AG09309 (cell line): ENCODE measurements at places on chromosomes 6 and 20.

DNA sequence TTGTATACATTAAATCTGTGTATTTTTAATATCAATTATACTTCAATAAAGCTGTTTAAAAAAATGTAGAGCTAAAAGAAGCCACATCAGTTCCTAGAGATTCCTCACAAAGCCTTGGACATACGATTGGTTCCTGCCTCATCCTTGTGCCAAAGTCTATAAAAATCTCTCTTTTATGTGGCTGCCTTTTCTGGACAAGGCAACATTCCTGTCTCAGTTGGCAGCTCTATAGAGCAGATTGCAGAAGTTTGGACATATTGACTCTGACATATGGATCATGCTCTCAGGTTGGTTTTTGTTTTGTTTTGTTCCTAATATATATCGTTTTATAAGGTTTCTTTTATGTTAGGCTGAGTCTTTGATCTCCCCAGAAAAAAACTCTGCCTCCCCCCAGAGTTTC is 148.9 kb downstream of the MAFB start:
- DNase-seq = no peak

DNA sequence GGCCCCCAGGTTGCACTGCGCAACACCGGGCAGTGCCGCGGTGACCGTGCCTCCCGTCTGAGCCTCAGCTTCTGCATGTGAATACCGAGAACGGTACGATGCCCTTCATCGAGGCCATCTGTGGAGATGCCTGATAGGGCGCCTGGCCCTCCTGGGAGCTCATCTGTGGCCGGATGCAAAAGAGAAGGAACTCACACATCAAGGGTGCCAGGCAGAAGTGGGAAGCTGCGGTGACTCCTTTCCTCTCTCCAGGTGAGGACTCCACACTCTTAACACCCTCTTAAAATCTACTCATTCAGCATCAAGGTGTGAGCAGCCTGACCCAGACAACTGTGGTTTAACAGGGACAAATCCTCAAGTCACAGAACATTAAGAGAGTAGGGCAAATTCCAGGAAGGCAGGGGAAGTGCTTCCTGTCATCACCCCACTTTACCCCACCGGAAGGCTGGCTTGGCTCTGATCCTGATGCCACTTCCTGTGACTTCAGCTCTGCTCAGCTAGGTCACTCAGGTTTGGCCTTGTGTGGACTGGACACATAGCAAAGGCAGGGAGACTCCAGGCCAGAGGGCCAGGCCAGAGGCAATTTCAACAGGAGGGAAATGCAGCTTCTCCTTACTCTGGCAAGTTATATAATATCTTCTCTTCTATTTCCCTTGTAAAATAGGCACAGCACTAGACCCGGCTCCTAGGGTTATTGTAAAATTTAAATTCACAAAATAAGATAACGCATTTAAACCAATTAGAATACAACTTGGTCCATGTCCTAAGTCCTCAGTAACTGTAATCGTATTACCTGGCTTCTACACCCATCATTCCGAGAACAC is 69.4 kb downstream of the CPNE5 start:
- no peak for DNase-seq

- no peak for DNase-seq
These were observed 54.4 kb upstream of the MYB start for GRCh38 chr6:135126729-135127128.

DNA sequence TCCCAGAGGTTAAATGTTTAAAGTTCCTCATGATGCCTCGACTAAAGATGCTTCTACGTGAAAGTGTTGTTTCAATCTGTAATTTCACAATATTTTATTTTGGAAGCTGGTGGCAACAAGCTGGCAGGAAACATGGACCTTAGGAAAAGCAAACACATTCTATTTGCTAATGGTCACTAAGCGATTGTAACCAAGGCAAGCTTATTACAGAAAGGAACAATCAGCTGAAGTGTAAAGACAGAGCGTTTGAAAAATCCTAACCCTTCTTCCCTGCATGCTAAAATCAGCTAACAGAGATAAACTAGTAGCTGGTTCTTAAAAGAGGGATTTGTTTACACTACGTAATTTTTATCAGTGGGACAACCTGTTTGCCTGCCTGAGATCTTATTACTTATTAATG is 50.0 kb downstream of the IL20RA start:
- DNase-seq = no peak

- no peak for DNase-seq
These were observed 223.3 kb downstream of the UNC5CL start for GRCh38 chr6:40815731-40816130.

DNA sequence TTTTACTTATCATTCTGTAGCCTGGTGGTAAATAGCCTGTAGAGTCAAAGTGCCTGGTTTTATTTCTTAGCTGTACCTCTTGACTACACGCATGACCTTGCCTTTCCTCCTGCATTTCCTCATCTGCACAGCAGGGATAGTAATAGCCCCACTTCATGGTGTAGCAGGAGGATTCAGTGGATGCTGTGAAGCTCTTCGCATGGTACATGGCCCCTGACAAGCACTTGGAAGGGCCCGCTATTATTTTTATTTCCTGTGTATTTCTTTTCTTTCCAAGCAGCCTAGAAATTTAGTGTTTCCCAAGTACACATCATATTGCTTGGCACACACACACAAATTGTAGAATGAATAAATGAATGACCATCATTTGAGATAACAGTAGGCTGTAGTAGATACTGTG is 547.2 kb downstream of the CDH26 start:
- DNase-seq = no peak

GRCh38 chr20:63658749-63659187 is 656 bp downstream of the RTEL1 start:
- no peak for DNase-seq

DNA sequence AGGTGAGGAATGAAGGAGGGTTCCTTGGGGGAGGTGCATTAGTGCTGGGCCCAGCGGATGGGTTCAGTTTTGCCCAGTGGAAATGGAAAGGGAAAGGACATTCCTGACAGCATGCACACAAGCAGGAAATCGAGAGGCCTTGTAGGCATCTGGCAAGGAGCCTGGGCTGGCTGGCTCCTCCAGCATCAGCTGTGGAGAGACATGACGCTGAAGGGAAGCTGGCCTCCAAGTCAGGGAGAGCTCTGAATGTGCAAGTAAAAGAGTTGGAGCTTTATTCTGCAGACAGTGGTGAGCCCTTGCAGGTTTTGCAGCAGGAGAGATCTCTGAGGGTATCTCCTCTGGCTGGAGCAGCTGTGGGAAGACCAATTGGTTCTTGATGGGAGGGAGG is 154.3 kb downstream of the MRPL14 start:
- peak; percentile 78 for DNase-seq

- no peak for DNase-seq
These were observed 420.6 kb upstream of the MMS22L start for GRCh38 chr6:97703661-97704060.

GRCh38 chr6:47116086-47116485 is 74.0 kb upstream of the ADGRF1 start:
- no peak for DNase-seq

GRCh38 chr20:60237981-60238380 is 279.8 kb downstream of the CDH26 start:
- DNase-seq = no peak

- DNase-seq = no peak
These were observed 150.0 kb downstream of the QKI start for GRCh38 chr6:163564534-163564933.

DNA sequence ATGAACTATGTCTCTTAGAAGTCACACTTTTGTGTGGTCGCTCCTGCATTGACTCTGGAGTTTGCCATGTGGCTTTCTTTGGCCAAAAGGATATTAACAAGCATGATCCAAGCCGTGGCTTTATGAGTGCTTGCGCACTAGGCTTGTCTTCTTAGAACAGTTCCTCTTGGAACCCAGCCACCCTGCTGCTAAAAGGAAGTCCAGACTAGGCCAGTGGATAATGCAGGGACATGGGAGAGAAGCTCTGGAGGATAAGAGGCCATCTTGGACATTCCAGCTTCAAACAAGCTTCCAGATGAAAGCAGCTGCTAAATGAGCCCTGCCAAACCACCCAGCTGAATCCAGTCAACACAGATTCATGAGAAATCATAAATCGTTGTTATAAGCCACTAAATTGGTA is 346.4 kb downstream of the CDC5L start:
- DNase-seq = no peak

- DNase-seq = no peak
These were observed 656.0 kb downstream of the KIF16B start for GRCh38 chr20:15917283-15917682.

DNA sequence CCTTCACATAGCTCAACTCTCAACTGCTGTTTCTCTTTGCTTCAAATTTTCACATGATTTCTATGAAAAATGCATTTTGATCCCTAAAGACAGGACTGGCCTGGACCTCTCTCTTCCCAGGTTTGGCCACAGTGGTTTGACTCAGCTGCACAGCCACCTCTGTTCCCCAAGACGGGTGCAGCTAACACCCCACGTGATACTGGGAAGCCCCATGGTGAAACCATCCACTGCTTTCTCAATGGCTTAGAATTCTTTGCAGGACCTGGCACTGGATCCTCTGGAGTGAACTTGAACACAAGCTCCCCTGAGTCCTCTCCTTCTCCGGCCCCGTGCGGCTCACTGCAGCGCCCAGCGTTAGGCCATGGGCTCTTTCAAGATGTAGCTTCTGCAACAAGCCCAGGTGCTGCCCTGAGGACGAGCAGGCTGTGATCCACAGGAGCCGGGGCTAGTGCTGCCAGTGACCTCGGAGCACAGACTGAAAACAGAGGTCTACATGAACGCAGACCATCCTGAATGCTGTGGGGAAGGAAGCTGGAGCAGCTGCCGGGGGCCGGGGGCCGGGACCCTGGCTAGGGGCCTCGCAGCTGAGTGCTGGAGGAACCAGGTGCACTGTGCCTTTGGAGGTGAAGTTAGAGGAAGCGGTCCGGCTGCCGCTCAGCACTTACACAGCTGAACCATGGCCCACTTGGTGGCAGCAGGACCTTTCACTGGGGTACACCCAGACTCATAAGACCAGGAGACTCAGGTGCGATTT is 58.8 kb upstream of the MPC1 start:
- DNase-seq = no peak

DNA sequence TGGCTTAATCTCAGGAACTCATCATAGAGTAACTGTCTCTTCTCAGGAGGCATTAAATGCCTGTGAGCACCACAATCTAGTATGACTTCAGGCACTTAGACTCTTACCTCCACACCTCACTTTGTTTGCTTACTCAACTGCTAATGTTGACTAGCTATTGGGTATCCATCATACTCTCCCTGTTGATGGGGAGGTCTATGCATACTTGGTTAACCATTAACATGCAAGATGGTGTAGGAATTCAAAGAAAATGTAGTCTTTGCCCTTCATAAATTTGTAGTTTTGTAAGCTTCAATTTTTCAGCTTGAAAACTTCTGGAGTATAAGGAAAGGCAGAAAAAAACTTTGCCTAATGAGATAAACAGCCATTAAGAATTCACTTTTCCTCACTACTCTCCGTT is 501.0 kb upstream of the MARCKS start:
- DNase-seq = no peak

GRCh38 chr6:52632011-52632410 is 38.9 kb upstream of the TMEM14A start:
- no peak for DNase-seq

GRCh38 chr6:33962246-33963027 is 158.6 kb upstream of the MLN start:
- DNase-seq = peak; percentile 16

DNA sequence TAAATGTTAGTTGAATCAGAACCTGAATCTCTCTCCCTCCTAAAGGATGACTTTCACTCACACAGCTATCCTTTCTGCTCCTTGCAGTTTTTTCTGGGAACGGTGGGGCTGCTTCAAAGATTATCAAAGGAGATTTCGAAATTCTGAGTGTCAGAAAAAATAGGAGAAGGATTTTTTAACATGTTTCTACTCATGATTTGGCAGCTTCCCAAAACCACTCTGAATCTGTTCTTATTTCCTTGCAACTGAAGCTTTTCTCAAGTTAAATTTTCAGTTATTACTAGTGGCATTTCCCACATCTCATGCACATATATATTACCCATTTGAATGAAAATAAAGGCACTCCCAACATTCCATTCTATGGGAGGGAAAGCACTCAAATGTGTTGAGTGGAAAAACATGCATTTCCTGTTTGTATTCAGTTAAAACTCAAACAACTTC is 123.6 kb downstream of the LCA5 start:
- no peak for DNase-seq

DNA sequence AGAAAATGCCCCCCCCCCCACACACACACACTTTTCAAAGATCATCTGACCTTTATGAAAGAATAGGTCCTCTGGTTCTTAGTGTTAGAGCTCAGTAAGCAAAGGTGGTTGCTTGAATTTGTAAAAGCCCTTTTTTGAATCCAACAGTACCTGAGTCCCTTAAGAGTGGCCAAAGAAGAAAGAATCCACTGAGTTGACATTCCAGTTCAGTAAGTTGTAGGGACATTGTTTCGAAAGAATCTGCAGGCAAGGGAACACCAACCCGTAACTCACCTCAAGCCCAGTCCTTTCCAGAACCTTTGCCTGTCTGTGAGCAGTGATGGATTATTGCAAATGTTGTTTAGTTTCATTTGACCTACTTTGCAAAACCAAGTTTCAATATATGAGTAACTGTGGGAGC is 64.2 kb upstream of the MAP3K4 start:
- no peak for DNase-seq

DNA sequence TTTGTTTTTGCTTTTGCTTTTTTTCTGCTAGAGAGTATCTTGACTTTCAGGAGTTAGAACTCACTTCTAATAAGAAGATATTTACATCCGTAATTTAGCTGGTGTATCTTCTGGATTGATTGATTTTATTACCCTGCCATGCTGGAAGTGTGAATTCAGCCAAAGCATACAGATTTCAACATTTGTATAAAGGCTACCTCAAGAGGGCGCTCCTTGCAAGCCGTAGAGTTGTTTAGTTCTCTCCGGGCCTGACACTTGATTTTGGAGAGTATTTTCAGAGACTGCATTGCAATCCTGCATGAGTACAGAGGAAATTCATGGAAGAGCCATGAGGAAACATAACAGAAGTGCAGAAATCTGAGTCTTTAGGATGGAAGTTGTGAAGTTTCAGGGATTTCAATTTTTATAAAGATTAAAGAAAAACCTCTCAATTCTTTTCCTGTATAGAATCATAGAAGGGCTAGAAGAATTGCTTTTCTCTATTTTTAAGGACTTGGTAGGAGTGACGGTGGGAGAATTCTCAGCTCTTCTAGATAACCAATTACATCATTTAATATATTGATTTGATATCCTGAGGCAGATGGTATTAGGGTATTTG is 66.7 kb upstream of the TIAM2 start:
- DNase-seq = no peak

DNA sequence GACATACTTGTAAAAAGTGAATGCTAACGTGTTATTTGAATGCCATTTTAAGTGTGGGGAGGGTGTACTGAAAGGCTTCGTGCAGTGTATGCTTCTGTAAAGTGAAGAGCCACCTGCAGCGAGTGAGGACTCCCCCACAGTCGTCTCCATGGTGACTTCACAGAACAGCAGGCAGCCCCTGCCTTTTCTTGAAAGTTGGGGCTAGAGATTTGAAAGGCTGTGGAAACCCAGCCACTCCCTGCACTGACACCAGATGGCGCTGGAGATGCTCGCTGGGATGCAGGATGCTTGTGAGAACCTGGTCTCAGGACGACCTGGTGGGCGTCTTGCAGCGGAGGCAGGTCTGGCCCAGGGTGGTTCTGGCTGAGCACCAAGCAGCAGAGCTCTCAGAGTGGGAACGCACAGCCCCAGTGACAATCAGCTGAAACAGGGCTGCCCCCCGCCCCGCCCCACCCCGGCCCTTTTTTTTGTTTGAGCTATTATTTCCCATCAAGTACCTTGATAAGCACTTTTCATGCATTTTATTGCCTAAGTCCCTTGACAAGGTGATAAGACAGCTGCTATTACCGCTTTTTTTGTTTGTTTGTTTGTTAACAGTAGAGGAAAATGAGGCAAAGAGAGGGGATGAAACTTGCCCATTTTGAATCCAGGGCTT is 150.3 kb downstream of the SYCP2 start:
- DNase-seq = no peak

GRCh38 chr6:82989736-82990290 is 75.8 kb downstream of the UBE3D start:
- DNase-seq = no peak
